ENCODE measurements at places on chromosomes 6 and 20.

DNA sequence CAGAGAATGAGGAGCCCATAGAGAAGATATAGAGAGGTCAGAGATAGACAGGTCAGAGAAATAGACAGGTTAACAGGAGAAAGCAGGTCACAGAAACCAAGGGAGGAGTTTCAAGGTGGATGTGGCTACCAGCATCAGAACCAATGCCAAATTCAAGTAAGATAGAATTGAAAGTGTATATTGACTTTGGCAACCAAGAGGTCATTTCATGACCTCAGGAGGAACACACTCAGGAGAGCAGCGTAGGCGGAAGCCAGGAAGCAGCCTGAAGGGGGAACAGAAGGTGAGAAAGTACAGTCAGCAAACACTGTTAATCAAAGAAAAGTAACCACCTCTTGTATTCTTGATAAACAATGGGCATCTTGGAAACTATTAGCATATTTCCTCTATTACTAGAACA lies 33.9 kb upstream of the ALDH8A1 start:
- DNase-seq, result no peak

GRCh38 chr6:28643017-28643740 lies 117.5 kb downstream of the GPX5 start:
- peak; percentile 33 for DNase-seq

GRCh38 chr20:35988910-35989463 lies 20.6 kb downstream of the CNBD2 start:
- DNase-seq, result no peak

GRCh38 chr6:42188406-42188805 lies 6.3 kb downstream of the GUCA1B start:
- DNase-seq, result no peak

All from GM04503 (cell line).